ENCODE measurements at places on chromosomes 6 and 20.

GRCh38 chr20:33008336-33009213 is 1.1 kb downstream of the BPIFB2 start:
- no peaks in the 10 kb centered on the region for H3K36me3 ChIP-seq
- H3K27ac ChIP-seq, result no peak overlapping the region
- peaks cover 6% of the 10 kb centered on the region for H3K4me1 ChIP-seq
- H3K4me3 ChIP-seq, result no peak overlapping the region

DNA sequence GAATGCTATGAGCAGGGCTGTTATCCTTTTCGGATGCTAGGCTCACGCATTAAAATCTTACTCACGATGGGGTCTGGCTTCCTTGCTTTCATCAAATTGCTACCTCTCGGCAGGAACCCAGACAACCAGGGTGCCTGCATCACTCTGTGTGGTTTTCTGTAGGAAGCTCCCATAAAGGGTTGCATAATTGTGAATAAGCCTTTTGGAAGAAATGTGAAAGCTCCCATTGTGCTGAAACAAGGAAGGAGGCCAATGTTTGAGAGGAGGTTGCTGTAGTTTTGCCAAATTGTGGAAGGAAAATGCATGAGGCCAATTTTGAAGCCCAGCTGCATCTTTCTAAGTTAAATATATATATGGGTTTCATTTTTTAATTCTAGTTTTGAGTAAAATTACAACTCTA is 615.5 kb downstream of the C6orf118 start:
- no peaks in the 10 kb centered on the region for H3K36me3 ChIP-seq
- no peak overlapping the region for H3K4me3 ChIP-seq
- H3K4me1 ChIP-seq, result no peaks in the 10 kb centered on the region
- H3K27ac ChIP-seq, result no peak overlapping the region
- no peaks in the 10 kb centered on the region for H3K27me3 ChIP-seq
- DNase-seq, result no peak

- H3K27ac ChIP-seq, result no peak overlapping the region
- no peaks in the 10 kb centered on the region for H3K4me1 ChIP-seq
- no peaks in the 10 kb centered on the region for H3K36me3 ChIP-seq
- DNase-seq, result no peak
These were observed 61.9 kb downstream of the KCNQ5 start for GRCh38 chr6:72683797-72684196.

GRCh38 chr20:49433333-49433732 is 49.1 kb downstream of the KCNB1 start:
- H3K4me1 ChIP-seq, result no peaks in the 10 kb centered on the region
- peaks cover 60% of the 10 kb centered on the region for H3K27me3 ChIP-seq
- no peak overlapping the region for H3K4me3 ChIP-seq
- H3K27ac ChIP-seq, result peak overlapping the region; percentile 11
- DNase-seq, result no peak
- no peaks in the 10 kb centered on the region for H3K36me3 ChIP-seq

DNA sequence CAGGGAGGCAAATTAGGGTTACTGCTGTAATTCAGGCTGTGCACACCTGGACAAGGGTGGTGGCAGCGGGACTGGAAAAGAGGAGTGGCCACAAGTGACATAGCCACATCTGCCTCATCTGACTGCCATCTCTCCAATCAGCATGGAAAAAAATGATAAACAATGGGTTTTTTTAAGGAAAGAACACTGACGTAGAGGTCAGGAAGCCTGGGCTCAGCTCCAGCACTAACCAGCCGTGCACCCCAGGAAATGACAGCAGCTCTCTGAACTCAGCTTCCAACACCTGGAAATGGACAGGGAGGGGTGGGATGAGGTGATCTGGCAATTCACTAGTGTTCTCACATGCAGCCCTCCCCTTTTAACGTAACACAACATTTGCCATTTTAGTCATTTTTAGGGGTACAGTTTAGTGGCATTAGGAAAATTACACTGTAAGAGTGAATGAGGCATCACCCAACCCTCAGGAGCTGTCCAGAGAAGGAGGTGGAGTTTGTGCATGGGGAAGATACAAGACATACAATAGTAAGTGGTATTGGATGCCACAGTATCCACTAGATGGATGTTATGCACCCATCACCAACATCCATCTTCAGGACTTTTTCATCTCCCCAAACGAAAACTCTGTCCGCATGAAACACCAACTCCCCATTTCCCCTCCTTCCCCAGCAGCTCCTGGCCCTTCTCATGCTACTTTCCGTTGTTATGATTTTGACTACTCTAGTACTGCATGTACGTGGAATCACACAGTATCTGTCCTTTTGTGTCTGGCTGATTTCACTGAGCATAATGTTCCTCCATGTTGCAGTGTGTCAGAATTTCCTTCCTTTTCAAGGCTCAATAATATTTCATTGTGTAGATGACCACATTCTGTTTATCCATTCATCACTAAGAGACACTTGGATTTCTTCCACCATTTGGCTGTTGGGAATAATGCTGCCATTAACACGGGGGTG is 215.5 kb upstream of the ECI2 start:
- no peak for DNase-seq
- H3K27me3 ChIP-seq, result peaks cover 84% of the 10 kb centered on the region
- H3K4me1 ChIP-seq, result no peaks in the 10 kb centered on the region

DNA sequence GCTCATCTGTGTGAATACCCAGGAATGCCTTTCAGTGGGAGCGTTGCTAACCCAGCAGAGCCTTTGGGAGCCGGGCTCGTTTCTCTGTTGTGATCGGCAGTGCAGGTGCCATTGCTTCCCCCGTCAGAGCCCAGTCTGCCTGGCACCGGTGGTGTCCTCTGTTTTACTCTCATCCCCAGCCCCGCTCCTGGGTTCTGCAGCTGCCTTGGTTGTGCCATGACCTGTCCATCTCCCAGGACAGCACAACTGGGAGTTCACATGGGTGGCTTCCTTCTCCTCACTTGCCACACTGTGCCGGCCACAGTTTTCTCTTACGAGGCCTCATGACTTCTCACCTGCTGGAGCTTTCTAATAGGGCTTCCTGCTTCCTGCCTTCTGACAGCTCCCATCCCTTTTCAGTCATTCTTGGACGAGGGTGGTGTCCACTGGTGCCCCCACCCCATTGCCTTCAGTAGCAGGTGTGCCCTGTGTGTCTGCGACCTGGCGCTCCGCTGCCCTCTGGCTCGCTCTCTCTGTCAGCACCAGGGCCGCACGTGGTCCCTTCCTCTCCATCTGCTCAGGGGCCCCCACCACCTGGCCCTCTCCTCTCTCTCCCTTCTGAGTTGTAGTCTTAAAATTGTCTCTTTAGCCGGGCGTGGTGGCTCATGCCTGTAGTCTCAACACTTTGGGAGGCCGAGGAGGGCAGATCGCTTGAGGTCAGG is 110.9 kb downstream of the RPP40 start:
- H3K4me1 ChIP-seq, result peaks cover 24% of the 10 kb centered on the region
- H3K27me3 ChIP-seq, result no peaks in the 10 kb centered on the region
- H3K27ac ChIP-seq, result peak overlapping the region; percentile 51
- DNase-seq, result no peak
- H3K36me3 ChIP-seq, result peaks cover 34% of the 10 kb centered on the region

- H3K4me3 ChIP-seq, result no peak overlapping the region
- H3K27me3 ChIP-seq, result no peaks in the 10 kb centered on the region
- no peaks in the 10 kb centered on the region for H3K36me3 ChIP-seq
- H3K4me1 ChIP-seq, result no peaks in the 10 kb centered on the region
These were observed 444.7 kb downstream of the TENT5A start for GRCh38 chr6:81307651-81308214.

GRCh38 chr20:35517125-35517524 is 12.3 kb downstream of the C20orf173 start:
- H3K36me3 ChIP-seq, result peaks cover 18% of the 10 kb centered on the region
- H3K4me3 ChIP-seq, result no peak overlapping the region
- DNase-seq, result no peak
- no peak overlapping the region for H3K27ac ChIP-seq

GRCh38 chr20:12113468-12114371 is 196.0 kb downstream of the BTBD3 start:
- no peak for DNase-seq
- no peaks in the 10 kb centered on the region for H3K36me3 ChIP-seq
- H3K4me3 ChIP-seq, result no peak overlapping the region
- no peaks in the 10 kb centered on the region for H3K27me3 ChIP-seq
- no peaks in the 10 kb centered on the region for H3K4me1 ChIP-seq

DNA sequence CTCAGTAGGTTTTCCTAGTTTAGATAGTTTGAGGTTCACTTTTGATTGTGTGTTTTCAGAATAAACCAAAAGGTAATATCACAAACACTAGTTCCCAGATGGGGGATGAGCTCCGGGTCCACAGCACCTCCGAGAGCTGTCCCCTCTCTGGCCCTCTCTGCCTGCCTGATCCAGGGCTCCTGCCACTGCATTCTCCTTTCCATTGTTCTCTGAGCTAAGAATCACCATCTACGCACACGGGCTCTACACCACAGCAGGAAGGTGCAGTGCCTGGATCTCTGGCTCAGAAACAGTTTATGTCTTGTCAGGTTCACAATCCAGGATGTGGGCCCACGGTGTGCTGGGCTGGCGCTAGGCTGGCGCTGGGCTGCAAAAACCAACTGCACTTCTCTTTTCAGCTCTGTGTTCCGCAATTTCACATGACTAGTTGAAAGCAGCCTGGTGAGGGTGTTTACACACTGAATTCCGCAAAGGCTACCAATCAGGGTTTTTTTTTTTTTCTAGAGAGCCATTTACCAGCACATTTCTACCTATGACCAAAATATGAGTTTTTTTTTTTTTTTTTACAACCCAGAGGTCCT is 167.5 kb downstream of the SOD2 start:
- peaks cover 57% of the 10 kb centered on the region for H3K27me3 ChIP-seq
- H3K27ac ChIP-seq, result no peak overlapping the region
- no peak for DNase-seq
- no peak overlapping the region for H3K4me3 ChIP-seq
- H3K4me1 ChIP-seq, result no peaks in the 10 kb centered on the region
- no peaks in the 10 kb centered on the region for H3K36me3 ChIP-seq

DNA sequence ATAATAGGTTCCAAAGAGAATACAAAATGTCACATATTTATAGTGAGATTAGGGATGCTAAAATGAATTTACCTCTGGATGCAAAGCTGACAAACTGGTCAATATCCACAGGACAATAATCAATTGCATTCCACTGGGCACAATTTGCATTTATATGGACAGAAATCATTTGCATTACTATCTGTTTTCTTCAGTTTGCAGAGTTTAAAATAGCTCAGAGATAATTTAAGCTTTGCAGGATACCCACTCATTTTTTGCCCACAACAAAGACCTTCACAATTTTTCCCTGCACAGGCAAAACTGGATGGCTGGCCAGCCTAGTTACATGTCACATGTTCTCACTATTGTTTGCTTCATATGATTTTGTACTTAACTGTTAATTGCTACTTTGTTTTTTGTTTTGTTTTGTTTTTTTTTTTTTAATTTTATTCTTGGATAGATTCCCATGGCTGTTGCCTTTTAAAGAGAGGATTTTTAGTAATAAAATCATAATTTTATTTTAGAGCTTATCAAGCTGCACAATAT is 483.5 kb downstream of the UTRN start:
- H3K27ac ChIP-seq, result no peak overlapping the region
- peaks cover 4% of the 10 kb centered on the region for H3K4me1 ChIP-seq
- H3K4me3 ChIP-seq, result no peak overlapping the region
- H3K27me3 ChIP-seq, result no peaks in the 10 kb centered on the region

GRCh38 chr20:61980647-61981583 is 84.8 kb downstream of the TAF4 start:
- peak overlapping the region; percentile 25 for H3K4me3 ChIP-seq
- H3K36me3 ChIP-seq, result peaks cover 34% of the 10 kb centered on the region
- H3K27ac ChIP-seq, result peak overlapping the region; percentile 93
- no peak for DNase-seq
- no peaks in the 10 kb centered on the region for H3K27me3 ChIP-seq
